Lung (tissue), 17 donors: ENCODE measurements at places on chromosomes 1 and 21.
A peak's percentile ranks its signal among the peaks of the same experiment; 100 is the strongest.

GRCh38 chr1:185864889-185865517 lies 130.8 kb downstream of the HMCN1 start:
- DNase-seq = no peak

DNA sequence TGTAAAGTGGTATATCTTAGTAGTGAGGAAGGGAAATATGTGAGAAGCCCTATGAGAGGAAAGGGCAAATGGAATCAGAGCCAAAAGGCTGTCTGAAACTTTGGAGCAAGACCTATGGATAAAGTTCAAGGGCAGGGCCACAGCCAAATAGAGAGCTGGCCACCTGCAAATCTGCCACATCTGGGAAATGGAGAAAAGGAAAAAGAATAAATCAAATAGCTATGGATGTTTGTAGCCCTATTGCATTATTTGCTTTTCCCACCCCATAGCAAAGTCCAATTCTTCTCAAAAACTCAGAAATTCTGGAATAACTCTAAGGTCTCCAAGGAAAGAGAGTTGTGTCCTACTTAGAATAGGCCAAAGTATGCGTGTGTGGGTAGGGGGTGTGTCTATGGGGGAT lies 4.0 kb upstream of the HLX start:
- DNase-seq = peak; percentile 10

DNA sequence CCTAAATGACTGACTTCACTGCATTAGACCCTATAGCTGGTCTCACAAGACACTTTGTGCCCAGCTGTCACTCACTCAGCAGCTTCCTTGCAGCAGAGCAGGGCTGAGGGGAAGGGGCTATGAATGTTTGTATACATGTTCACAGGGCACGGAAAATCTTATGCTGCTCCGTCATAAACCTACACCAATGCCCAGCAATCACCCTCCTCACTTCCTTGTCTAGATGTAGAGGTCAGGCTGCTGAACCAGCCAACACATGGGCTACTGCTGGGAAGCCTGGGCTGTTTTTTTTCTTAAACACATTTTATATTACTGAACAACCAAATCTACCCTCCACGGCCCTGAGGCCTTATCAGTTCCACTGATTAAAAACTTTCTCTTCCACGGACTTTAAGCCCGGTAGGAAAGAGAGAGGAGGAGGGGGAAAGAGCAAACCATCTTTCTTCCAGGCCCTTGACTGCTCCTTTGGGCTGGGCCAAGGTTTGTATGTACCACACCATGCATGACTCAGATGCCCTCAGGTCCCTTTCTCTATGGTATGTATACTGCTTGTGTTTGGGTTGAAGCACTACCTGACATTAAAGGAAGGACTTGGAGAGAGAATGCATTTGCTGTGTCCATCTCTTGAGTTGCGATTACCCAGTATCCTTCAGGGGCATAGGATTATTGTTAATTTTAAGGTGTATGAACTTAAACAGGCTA lies 12.7 kb downstream of the MTFR1L start:
- no peak for DNase-seq

DNA sequence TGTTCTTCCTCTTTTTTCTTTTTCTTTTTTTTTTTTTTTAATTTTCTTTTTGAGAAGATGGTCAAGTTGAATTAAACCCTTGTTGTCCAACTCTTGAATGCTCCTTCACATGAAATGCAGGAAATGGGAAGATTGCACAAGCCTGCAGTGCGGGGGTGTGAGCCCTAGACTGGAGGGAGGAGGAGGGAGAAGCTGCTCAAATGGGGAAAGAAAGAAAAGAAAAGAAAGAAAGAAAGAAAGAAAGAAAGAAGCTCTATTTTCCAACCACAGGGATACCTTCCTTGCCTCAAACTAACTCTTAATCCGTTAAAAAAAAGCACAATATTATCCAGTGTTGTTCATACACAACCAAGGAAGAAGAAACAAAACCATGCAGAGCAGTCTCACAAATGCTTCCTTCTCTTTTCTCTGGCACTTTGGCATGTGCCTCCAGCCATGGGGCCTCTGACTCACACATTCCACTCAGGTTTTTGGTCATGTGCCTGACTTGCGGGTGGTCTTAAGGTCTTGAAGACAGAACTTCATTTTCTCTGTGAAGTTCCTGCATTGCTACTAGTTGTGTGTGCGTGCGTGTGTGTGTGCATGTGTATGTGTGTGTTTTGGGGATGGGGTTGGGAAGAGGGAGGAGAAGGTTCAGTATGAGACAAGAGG lies 276.1 kb downstream of the RPS6KC1 start:
- DNase-seq = peak; percentile 42

DNA sequence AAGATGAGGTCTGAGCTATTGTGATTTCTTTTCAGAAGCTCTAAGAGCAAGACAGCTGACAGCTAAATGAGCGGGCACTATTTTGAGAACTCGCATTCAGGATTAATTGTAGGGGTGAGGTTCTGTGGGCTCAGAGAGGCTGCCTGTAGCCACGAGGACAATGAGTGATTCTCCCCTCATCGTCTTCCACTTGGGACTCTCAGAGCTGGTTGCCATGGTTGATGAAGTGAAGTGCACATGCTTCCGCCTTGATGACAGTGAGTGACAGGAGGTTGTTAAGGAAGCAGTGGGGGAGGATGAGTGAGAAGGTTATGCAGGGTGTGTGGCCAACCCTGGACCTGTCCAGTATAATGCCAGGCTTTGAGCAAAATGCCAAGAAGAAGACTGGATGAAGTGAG lies 341.7 kb downstream of the PCP4 start:
- DNase-seq = no peak

GRCh38 chr1:31866450-31867032 lies 50.7 kb upstream of the SPOCD1 start:
- no peak for DNase-seq

- DNase-seq = no peak
Measured at GRCh38 chr1:183267646-183268431, 81.8 kb downstream of the LAMC2 start.

DNA sequence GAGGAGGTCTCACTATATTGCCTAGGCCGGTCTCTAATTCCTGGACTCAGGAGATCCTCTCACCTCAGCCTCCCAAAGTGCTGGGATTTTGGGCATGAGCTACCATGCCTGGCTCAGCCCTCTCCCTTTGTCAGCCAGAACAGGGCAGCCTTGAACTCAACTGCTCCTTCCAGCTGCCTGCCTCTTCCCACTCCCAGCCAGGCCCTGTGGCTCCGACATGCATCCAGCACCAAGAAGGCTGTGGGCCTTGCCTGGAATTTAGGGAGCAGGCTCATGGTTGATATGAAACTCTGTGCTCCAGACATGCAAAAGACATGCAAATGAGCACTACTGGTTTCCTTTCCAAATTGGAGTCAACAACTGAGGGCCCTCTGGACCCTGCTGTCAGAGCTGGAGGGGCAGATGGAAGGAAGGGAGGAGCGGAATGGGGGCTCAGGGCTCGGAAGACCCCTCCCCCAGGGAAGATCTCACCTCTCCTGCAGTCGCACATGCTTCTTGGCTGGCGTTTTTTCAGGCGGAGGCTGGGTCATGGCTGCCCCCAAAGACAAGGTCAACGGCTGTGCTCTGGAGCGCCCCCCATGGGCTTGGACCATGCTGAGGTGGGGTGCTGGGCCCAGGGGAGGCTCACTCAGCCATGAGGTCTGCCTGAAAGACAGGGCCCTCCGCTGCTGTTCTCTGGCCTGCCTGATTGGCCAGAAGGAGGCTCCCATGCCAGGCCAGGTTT lies 1.4 kb downstream of the PTPN7 start:
- no peak for DNase-seq

GRCh38 chr1:111833334-111833733 lies 77.6 kb downstream of the DDX20 start:
- peak; percentile 46 for DNase-seq

DNA sequence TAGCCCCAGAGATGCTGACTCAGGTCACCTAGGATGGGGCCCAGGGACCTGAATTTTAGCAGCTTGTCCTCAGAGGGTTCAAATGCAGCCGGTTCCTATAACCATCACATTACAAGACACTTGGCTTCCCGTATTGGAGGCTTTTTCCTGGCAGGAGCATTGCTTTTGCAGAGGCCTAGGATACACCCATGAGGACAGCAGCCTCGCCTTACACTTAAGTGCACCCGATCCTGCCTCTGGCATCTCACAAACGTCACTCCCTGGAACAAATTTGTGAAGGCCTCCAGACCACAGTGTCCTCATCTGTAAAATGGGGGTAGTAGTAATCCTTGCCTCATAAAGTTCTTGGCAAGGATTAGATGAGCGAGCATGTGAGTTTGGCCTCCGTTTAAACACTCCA lies 130.0 kb downstream of the KAZN start:
- DNase-seq = no peak

DNA sequence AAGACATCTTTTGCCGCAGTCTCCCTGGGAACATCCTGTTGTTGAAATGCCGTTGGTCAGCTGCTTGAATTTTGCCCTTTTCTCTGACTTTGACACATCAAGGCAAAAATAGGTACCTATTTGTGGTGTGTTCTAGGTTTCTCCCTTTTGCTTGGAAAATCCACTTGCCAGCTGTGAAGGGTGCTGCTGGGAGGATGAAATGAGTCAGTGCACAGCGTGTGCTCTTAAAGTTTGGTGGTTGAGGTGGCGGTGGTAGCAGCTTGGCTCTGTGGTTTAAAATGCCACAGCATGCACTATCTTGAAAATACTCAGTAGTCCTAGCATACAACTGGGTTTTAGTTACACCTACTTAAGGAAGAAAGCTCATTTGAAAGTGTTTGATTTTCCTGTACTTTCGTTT lies 183.8 kb downstream of the DHRS3 start:
- DNase-seq = peak; percentile 38

DNA sequence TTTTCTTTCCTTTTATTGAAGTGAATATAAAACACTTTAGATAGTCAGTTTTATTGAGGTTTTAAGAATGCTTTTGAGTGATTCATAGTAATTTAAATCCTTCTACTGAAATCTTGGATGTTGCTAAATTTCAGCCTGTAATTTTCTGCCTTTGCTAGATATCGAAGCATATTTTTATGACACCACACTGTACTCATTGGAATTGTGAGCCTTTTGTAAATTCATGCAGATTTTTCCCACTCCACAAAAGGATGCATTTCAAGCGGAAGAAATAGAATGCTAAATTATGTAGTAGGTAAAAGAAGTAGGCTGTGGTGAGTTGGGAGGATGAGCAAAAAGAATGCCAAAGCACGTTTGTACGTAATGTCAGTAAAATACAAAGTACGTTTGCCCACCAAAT lies 13.8 kb downstream of the SNX7 start:
- DNase-seq = no peak

DNA sequence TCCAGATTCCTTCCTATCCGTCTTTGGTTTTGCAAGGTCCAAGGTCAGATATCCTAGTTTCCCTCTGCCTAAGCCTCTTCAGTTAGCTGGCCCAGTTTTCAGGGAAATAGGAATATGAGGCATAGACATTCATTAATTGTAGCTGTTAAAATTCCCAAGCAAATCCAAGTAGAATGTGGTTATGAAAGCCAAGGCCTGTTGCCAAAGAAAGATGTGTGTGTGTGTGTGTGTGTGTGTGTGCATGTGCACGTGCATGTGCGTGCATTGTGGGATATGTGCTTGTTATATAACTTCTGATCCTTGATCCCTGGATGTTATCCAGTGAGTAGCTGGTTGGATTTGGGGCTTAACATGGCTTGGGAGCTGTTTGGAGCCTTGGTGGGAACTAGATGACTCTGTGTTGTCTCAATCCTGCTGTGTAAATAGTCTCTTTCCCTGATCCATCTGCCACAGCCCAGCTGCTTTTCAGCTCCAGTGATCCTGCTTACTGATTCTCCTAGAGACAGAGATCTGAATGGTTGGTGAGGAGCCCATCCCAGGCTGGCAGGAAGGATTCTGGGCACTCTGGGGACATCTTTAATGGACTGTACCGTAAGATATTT lies 70.6 kb upstream of the GCLM start:
- DNase-seq = peak; percentile 84

- peak; percentile 87 for DNase-seq
Measured at GRCh38 chr1:241531195-241532161, 700 bp upstream of the KMO start.

- DNase-seq = no peak
Measured at GRCh38 chr1:89953131-89953626, 41.7 kb upstream of the ZNF326 start.

DNA sequence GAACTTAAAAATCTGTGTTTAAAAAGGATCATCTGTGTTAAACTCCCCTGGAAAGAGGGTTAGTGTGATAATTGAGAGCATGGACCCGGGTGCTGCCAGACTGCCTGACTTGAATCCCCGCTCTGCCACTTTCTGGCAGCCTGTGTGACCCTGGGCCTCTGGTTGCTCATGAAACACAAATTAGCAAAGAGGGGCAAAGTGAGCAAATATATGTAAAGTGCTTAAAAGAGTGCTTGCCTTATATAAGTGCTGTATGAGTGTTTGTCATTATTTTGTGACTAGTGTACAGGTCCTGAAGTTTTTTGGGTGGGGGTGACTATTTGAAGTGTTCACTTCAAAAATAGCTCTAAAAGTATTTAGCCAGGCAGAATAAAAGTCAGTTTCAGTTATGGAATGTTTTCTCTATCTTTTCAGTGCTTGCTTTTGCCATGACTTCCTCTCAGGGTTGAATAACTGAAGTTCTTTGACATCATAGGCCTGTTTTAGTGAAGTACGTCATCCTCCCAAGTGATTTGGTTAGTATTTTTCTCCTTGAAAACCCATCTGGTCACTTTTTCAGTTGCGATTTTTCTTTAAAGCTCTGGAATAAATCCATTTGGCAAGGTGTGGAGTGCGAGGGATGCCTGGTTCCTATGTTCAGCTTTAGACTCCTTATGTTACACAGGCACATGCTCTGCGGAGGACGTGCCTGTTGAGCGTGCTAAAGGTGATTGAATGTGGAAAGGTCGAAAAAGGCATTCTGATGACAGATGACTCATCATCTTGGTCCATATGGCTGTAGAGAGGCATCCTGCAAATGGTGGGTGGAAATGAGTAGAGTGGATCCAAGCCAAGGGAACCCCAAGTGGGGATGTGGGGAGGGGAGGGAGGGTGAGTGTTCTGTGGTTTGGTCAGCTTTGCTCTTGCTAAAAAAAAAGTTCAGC lies 47.8 kb downstream of the AK4 start:
- DNase-seq = no peak

DNA sequence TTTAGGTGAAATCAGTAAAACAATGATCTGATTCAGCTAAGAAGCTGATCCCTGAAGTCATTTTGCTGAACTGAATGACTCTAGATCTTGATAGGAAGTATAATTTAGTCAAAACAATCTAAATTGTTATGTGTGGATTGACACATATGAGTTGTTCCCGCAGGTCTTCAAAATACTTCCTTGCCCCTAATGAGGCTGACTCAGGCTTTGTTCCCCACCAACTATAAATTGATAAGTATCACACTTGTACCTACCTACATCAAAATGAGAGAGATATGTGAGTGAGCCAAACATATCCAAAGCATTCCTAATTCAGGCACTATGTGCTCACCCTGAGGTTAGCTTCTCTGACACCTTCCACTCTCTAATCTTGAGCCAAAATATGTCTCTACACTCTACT lies 507.1 kb downstream of the PLPP3 start:
- DNase-seq = no peak

- DNase-seq = peak; percentile 77
Measured at GRCh38 chr1:41432481-41433280, 51.8 kb downstream of the EDN2 start.

- peak; percentile 35 for DNase-seq
Measured at GRCh38 chr1:111417755-111418154, 9.8 kb downstream of the OVGP1 start.
